ENCODE measurements at places on chromosomes 16 and 17.

DNA sequence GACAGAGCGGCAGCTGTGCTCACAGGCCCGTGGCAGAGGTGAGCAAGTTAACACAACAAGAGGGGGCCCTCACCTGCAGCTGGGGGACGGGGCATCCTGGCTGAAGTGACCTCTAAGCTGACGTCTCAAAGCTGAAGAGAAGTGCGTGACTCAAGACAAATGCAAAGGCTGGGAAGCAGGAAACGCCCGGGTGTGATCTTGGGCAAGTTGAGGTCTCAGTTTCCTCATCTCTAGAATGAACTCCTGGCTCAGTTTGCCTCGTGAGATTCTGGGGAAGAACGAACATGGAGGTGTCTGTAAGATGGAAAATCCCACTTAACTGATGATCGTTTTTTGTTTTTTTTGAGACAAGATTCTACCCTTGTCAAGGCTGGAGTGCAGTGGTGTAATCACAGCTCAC, 40.1 kb upstream of the C1QL1 start:
- no peak for DNase-seq

DNA sequence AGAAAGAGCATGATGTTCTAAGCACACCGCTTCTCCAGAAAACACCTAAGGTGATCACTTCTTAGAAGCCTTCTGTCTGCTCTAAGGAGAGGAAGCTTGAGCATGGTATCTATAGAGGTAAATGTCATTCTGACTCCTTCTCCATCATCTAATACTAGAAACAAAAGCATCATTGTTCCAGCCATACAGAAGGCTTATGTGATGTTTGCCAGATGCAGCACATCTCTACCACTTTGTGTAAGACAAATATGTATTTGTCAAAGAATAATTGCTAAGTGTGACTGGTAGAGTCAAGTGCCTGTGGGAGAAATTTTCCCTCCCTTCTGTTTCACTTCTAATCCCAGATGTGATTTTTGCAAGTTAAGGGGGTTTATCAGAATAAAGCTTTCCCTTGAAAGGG, 217.1 kb downstream of the HS3ST3A1 start:
- no peak for DNase-seq

- DNase-seq = no peak
Observed at GRCh38 chr16:1311738-1312466, 2.5 kb downstream of the UBE2I start.

GRCh38 chr16:78895681-78896080, 704.9 kb downstream of the MAF start:
- DNase-seq = no peak

- no peak for DNase-seq
Observed at GRCh38 chr17:72244494-72244893, 123.7 kb downstream of the SOX9 start.

- DNase-seq = no peak
Observed at GRCh38 chr17:79306424-79307318, 232.0 kb downstream of the ENGASE start.

- peak; percentile 53 for DNase-seq
Observed at GRCh38 chr17:8740486-8740885, 4.2 kb downstream of the CCDC42 start.

- DNase-seq = peak; percentile 76
Observed at GRCh38 chr17:32912218-32912897, 15.6 kb upstream of the TMEM98 start.

- no peak for DNase-seq
Observed at GRCh38 chr16:56689171-56689570, 6.9 kb downstream of the MT1X start.

GRCh38 chr17:29252101-29252791, 5.6 kb downstream of the CRYBA1 start:
- DNase-seq = no peak
